Karpas-422 (cell line): ENCODE measurements at places on chromosomes 5 and 9. TPM values are rescaled to one million over a fixed set of nuclear protein-coding genes. Genes with fewer than 3 reads are reported as not detected.
A peak's percentile ranks its signal among the peaks of the same experiment; 100 is the strongest.

GRCh38 chr9:122348288-122348777, 22.5 kb upstream of the PTGS1 start:
- DNase-seq, result no peak

DNA sequence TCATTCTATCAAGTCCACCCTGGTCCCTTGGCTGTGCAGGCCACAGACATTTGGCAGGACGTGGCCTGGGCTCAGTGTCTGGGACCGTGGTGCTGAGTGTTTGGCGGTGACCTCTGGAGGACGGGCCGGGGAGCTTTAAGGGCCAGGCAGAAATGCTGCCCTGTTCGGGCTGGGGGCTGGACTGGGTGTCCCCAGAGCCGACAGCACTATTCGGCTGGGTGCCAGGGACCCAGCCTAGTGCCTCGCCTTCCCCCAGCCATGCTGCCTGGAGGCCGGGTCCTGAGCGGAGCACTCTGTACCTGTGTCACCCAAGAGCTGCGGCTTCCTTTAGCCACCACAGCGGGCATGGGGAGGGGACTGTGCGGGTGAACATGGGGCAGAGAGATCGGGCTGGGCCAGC, 40.4 kb downstream of the COL5A1 start:
- DNase-seq, result no peak

S100Z gene
- total RNA-seq, result 20.4 and 22.4 TPM in 2 replicates

DNA sequence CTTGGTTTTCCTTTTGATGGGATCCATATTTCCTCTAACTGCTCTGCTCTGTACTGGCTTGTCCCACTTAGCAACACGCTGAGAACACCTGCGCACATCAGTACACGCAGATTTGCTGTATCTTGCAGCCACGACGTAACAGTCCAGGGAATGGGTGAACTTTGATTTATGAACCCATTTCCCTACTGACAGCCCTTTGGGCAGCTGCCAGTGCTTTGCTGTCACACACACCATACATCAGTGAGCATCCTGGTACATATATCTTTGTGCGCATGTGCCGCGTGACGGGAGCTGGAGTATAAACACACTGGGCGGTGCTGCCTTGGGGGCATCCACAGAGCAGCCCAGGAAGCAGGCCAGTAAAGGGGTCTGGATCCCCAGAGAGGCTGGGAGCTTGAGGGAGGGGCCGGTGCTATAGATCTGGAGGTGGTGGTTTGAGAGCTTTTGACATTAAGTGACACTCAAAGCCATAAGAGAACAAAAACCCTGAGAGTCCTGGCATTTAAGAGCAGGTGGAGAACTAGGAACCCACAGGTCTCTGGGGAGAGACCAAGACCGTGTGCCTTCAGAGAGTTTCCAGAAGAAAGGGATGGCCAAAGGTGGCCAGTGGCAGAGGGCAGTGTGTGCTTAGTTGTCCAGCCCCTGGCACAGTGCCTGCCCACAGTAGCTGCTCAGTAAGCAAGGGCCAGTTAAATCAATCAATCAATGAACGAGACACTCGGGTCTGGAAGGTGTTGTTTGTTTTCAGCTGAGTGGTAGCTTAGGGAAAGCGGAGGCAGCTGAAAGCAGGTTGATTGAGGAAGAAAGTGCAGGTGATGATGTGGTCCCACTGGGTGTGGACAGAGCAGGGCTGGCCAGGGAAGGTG, 53.7 kb downstream of the LMX1B start:
- no peak for DNase-seq

DNA sequence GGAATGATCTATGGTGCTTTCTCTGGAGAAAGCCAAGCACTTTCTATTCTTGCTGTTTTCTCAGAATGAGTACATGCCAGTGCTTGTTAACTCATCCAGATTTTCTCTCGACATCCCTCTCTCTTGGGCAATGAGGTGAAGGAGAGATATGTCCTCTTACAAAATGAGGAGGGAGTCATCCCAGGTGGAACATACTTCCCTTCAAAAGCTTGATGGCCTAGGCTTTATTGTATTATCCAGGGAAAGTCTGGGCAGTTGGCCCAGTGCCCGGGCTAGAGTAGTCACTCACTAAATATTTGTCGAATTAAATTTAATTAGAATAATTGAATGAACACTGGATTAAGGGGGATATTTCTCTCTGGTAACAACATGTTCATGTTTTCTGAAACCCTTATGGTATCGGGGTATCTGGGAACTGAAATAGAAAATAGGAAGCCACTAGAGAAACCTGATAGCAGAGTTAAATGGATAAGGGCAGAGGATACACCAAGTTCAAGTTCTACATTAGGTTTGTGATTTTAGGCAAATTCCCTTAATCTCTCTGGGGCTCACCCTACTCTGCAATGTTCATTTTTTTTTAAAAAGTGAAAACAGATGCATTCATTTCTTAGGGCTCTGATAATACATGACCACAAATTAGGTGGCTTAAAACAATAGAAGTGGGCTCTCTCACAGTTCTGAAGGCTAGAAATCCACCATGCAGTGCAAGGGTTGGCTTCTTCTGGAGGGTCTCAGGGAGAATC, 99.6 kb downstream of the LIFR start:
- DNase-seq, result no peak

DNA sequence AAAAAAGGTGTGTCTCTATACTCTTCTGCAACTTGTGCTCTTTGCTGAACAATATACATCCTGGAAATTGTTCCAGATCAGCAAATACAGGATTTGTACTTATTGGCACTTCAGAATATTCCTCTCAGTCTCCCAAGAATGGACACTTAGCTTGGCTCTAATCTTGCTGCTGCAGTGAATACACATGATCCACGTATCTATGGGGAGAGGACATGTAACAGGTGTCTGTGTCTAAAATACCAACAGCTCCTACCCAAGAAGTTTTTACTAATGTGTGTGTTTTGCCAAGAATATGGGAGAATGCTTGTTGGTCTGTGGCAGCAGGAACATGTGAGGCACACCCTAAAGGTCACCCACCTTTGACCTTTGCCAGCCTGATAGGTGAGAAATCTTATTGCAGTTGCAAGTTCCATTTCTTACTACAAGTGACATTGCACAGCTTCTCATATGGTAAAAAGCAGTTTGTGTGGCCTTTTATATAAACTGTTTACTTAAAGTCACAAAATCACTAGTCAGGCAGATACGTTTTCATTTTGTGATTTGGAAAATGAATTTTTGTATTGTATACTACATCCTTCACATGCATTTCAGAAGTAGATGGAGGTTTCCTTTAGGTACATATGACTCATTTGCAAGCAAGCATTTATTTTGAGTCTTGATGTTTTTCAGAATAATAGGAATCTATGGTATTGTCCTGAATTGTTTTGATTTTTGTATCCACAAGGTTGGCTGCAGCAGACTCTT, 35.8 kb downstream of the PHF2 start:
- no peak for DNase-seq

RANBP3L gene
- total RNA-seq, result 0.18 and 0.22 TPM in 2 replicates

GNE gene
- 14.8 and 17.2 TPM in 2 replicates for total RNA-seq

DNA sequence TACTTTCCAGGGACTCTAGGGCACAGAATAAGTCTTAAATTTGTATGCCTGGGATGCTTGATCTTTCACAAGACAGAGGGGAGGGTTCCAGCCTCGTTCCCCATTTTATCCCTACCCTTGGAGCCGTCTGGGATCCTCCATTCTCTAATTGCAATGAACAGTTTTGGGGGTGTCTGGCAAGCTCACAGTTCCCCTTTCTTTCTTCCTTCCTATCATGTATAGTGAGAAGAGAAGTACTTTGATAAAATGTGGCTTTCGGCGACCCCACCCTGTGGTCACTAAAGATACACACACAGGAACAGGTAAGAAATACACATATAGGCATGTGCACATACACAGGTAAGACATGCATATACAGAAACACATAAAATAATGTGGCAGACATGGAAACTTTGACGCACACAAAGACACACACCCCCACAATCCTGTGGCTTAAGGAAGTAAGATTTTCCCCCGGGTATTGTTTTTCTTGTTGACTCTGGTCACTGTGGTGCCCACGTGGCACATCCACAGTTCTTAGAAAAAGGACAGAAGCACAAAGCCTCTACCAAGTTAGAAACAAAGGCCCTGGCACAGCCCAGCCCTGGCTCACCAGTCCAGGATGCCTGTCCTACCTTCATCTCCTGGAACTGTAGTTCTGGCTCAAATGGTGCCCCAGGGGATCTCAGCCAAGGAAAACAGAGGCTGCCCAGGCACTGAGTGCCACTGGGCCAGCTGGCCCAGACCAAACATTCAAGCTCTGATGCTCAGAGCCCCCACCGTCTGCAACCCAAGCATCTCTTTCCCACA, 6.3 kb upstream of the SMU1 start:
- no peak for DNase-seq

GRCh38 chr5:55699041-55699688, 13.0 kb downstream of the SLC38A9 start:
- DNase-seq, result no peak

DNA sequence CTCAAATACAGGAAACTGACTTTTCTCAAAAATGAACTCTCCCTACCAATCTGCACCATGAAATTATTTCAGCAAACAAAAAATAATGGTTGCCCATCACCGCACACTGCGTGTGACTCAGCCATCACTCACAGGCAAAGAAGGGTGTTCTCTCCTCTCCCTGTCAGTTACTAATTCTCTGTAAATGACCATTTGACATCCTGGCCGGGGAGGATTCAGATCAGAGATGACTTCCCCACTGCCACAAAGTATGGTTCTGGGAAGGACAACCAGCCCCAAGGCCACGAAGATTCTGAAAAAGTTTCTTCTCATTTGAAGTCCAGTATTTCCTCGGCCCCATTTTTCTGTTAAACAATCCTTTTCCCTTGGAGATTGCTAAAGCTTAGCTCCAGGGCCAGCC, 199.4 kb downstream of the AUH start:
- DNase-seq, result no peak

CD14 gene
- total RNA-seq, result not detected in 2 replicates

EFNA5 gene
- not detected in 2 replicates for total RNA-seq

KCNIP1 gene
- 0.29 TPM in 1 of 2 replicates, not detected in the other for total RNA-seq

CDH18 gene
- not detected in 2 replicates for total RNA-seq

DNA sequence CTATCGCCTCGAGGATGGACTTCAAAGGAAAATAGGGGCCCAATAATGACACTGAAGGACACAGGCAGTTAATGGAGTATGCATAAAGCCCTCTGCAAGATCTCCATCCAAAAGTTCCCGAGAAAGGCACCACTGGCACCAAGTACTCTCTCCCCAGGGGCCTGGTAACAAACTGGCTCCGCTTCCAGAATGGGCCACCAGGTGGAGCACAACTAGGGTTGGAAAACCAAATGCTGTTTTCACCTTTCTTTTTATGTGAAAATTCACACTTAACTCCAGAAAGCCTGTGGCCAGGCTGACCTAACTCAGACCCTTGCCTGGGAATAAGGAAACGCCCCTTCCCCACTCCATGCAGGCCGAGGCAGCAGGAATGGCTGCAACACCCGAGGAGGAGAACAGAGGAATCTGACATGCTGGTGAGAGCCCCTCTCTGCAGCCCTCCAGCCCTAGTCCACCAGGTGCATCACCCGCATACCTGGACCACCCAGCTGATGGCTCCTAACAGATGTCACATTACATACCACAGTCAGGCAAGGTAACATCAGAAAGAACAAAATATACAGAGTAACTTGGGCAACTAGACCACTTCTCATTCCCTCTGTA, 42.8 kb downstream of the CAMSAP1 start:
- peak; percentile 85 for DNase-seq

GRCh38 chr9:111762556-111762955, 32.2 kb downstream of the SHOC1 start:
- no peak for DNase-seq

DNA sequence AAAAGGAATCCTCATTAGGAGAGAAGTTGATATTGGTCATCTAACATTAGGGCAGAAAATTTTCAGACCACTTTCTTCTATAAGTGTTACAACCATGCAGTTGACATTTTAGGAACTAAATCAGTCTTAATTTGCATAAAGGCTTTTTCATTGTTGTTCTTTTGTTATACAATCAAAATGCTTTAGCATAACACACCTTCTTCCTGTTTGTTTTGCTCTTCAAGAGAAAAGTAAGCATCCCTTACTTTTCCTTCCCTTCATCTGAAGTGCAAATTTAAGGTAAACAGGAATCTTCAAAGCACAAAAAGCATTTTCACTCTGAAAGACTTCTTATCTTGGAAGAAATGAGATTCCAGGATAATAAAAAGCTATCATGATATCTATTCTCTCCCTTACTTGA, 273.6 kb downstream of the PTPRD start:
- no peak for DNase-seq

BTF3 gene
- 435 and 600 TPM in 2 replicates for total RNA-seq

FRRS1L gene
- not detected in 2 replicates for total RNA-seq

DNA sequence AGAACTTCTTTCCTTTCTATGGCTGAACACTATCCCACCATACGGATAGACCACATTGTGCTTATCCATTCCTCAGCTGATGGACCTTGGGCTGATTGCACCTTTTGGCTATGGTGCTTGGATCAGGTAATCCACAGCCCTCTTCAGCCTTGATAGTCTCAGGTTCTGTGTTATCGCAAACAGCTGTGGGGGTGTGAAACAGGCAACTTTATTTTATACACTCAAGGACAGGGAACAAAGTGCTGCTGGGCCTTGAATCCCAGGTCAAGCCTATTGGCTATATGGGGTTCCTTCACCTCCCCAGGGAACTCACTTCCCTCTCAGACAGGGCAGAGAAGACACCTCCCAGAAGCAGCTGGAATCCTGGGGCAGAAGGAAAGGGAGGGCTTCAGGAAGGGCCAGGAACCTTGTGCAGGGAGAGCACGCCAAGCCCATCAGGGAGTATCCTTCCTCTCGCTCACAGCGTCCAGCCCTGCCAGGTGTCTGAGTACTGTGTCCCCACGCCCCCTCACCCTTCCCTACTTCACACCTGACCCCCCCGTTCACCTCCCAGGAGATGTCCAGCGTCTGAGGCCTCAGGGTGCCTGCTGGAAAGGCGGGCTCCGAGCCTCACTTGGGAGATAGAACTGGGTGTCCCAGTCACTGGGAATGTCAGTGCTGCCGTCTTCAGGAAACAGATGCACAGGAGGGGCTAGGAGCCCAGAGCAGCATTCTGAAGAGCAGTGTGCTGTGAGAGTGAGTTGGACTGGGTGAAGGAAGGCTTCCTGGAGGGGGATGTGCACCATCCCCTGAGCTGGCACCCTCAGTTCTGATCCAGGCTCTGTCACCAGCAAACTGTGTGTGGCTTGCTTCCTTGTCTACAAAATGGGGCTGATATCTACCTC, 32.8 kb downstream of the AFAP1L1 start:
- no peak for DNase-seq

GRCh38 chr9:110131499-110131898, 76.5 kb downstream of the C9orf152 start:
- no peak for DNase-seq

LRRC26 gene
- total RNA-seq, result not detected in 2 replicates

FBP2 gene
- total RNA-seq, result not detected in 2 replicates

GRCh38 chr5:111857623-111858022, 100.6 kb upstream of the NREP start:
- no peak for DNase-seq

- DNase-seq, result peak; percentile 53
Measured at GRCh38 chr5:148794275-148794674, 32.1 kb upstream of the ADRB2 start.

CBY3 gene
- total RNA-seq, result not detected in 2 replicates

DIMT1 gene
- 48.6 and 56.5 TPM in 2 replicates for total RNA-seq

SERF1A gene
- 3.5 TPM in 2 replicates for total RNA-seq

SLC6A18 gene
- not detected in 2 replicates for total RNA-seq
